HFFc6 (cell line): ENCODE measurements at places on chromosomes 2 and 18. TPM values are rescaled to one million over a fixed set of nuclear protein-coding genes. Genes with fewer than 3 reads are reported as not detected.
A peak's percentile ranks its signal among the peaks of the same experiment; 100 is the strongest.

Gene CHMP1B
- total RNA-seq: 32.0 to 37.3 TPM (median 32.9 TPM) in 3 replicates

Gene MTCL1
- total RNA-seq: 53.2 to 57.6 TPM (median 54.9 TPM) in 3 replicates

Gene SFTPB
- total RNA-seq: not detected in 3 replicates

Gene CYP26B1
- 0.05 to 0.27 TPM (median 0.07 TPM) in 3 replicates for total RNA-seq

Gene HRH4
- total RNA-seq: not detected in 2 replicates

Gene LYPD1
- 1.7 to 9.4 TPM (median 3.1 TPM) in 3 replicates for total RNA-seq

Gene SCYGR4
- total RNA-seq: not detected in 3 replicates

Gene SERPINB5
- total RNA-seq: not detected in 3 replicates

Gene SP100
- total RNA-seq: 66.7 to 77.0 TPM (median 74.4 TPM) in 3 replicates

Gene UGT1A8
- not detected in 3 replicates for total RNA-seq

DNA sequence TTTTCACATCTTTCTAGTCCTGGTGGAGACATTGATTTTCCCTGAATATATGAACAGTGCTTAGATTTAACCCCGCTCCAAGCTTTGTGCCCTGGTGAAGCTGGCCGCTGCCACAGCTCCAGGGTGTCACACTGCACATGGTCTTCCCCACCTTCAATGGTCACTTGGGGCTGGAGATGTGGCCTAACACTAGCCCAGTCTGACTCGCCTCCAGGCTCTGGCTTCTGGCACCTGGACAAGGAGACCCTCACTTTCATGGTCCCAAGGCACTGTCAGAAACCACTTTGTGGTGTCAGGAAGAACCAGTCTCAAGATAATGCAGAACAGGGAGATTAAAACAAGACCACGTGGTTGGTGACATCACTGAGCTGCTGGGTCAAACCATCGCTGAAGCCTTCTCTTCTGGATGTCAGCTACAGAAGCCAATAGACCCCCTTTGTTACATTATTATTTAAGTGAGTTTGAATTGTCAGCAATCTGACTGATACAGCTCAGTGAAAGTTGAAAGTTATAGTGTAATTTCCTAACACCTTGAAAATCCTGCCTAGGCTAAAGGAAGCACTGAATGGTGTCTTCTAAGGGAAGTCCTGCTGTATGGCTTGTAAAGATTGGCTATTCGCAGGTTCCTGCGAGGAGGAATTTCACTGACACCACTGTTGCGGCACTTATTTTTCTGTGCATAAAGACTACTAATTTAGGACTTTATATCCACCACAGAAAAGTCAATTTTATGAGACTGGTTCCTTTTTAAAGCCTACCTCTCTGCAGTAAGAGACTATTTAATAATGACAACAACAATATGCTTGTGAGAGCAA is 55.0 kb upstream of the CTDP1 start:
- H3K36me3 ChIP-seq: no peaks in the 10 kb centered on the region
- H3K4me3 ChIP-seq: no peak overlapping the region
- peaks cover 7% of the 10 kb centered on the region; the same call in 1 of the 2 replicates for H3K4me1 ChIP-seq
- H3K27me3 ChIP-seq: peaks cover 33% of the 10 kb centered on the region
- DNase-seq: no peak

DNA sequence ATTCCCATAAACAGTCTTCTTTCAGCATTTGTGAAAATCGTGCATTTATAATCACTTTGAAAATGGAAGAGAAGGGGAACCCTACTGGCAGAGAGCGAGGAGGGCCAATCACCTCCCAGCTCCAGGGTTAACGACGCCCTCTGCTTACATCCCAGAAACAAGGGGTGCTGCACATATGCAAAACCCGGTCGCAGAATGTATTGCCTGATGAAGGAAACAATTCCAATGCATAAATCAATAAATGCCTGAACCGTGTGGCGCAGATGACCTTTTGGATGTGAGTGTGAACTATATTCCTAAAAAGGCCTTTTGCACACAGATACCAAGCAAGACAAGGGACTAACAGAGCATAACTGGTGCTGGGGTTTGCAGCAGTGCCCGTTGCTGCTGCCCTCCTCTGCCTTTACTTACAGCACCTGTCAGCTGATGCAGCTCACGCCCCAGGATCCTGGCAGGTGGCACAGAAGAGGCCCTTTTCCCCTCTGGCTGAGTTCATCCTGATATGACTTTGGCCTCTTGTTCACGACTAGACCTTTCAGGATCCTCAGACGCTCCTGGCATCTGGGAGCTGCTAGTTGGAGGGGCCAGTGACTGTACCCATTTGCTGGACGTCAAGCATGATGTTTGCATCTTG is 67.8 kb downstream of the MYT1L start:
- DNase-seq: no peak
- no peak overlapping the region for H3K27ac ChIP-seq
- no peak overlapping the region for H3K4me3 ChIP-seq
- no peaks in the 10 kb centered on the region for H3K36me3 ChIP-seq

DNA sequence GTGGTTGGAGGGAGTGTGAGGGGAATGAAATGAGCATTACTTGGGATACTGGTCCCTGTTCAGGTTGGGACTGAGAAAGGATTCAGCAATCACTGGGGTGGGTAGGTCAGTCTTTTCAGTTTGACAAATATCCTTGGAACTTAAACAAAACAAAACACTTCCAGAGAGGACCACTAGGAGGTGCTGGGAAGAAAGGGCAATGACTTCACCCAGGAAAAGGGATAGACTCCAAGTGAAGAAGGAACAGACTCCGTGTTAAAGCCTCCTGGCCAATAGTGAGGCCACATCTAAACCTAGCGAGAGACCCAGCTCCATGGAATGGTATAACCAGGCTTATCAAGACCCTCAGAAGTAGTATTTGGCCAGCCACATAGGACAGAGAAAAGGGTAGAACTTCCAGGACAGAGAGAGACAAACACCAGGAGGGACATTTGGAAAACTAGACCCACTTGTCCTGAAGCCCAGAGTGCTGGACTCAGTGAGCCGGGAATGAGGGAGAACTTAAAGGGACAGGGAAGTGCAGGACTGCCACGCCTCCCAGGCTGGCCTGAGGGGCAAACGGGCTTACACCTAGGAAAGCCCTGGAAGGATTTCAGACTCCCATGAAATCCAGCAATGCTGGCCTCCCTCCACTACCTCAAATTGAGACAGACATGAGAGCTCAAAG is 19.6 kb upstream of the KCNG3 start:
- no peak overlapping the region for H3K27ac ChIP-seq
- no peak overlapping the region; the same call in 1 of the 2 replicates for H3K4me3 ChIP-seq
- peaks cover 15% of the 10 kb centered on the region for H3K4me1 ChIP-seq
- peak; percentile 56 for DNase-seq

DNA sequence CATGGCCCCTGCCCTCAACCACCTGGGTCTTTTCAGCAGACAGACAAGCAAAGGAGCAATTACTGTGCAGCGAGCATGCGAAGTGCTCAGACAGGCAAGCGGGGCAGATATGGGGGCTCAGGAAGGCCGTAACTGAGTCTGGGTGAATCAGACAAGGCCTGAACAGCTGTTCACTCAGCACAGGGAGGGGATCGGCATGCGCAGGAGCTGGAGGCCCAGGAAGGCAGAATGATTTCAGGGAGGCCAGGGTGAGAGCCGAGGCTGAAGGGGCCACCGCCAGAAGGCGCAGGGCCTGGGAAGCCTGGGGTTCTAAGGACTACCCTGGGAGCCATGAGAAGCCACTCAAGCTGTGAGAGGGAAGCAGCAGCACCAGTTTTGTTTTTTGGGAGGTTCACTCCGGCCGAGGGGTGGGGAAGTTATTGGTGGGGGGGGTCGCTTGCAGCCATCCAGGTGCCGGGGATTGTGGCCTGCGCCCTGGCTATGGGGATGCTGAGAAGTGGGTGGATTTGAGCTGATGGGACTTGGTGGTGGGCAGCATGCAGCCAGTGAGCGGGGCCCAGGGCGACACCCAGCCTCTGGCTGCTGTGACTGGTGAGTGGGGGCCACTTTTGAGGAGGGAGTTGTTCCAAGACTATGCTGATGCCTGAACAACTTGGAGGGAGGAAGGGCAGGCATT is 132.2 kb downstream of the TSN start:
- peaks cover 10% of the 10 kb centered on the region for H3K4me1 ChIP-seq
- no peak overlapping the region for H3K27ac ChIP-seq
- H3K27me3 ChIP-seq: peaks cover 8% of the 10 kb centered on the region
- DNase-seq: no peak
- H3K36me3 ChIP-seq: no peaks in the 10 kb centered on the region

GRCh38 chr2:40584432-40584831 is 132.5 kb upstream of the SLC8A1 start:
- DNase-seq: peak; percentile 10
- no peak overlapping the region for H3K4me3 ChIP-seq
- H3K4me1 ChIP-seq: peaks cover 31% of the 10 kb centered on the region
- peak overlapping the region; percentile 21; the same call in 1 of the 2 replicates for H3K27ac ChIP-seq
- no peaks in the 10 kb centered on the region for H3K27me3 ChIP-seq
- H3K36me3 ChIP-seq: peaks cover 7% of the 10 kb centered on the region

GRCh38 chr2:231235217-231235616 is 36.8 kb downstream of the ARMC9 start:
- H3K4me1 ChIP-seq: no peaks in the 10 kb centered on the region
- DNase-seq: no peak
- no peak overlapping the region for H3K27ac ChIP-seq
- H3K36me3 ChIP-seq: peaks cover 6% of the 10 kb centered on the region; the same call in 1 of the 2 replicates
- H3K27me3 ChIP-seq: no peaks in the 10 kb centered on the region

DNA sequence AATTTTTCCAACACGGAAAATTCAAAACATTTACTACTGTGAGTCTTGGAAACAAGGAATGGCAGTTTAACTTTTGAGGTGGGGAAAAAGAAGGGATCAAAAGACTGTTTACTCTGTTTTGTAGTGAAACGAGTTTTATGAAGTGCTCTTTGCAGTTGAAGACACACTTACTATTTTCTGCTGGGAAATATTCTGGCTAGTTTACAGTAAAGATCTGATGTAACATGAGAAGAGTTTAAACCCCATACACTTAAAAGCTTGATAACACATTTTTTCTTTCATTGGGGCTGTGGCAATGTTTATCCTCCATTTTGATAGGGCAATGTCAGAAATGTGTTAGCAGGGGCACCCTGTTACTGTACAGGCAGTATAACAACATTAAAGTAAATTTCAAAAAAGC is 124.9 kb upstream of the SMAD7 start:
- DNase-seq: no peak
- no peak overlapping the region for H3K4me3 ChIP-seq

DNA sequence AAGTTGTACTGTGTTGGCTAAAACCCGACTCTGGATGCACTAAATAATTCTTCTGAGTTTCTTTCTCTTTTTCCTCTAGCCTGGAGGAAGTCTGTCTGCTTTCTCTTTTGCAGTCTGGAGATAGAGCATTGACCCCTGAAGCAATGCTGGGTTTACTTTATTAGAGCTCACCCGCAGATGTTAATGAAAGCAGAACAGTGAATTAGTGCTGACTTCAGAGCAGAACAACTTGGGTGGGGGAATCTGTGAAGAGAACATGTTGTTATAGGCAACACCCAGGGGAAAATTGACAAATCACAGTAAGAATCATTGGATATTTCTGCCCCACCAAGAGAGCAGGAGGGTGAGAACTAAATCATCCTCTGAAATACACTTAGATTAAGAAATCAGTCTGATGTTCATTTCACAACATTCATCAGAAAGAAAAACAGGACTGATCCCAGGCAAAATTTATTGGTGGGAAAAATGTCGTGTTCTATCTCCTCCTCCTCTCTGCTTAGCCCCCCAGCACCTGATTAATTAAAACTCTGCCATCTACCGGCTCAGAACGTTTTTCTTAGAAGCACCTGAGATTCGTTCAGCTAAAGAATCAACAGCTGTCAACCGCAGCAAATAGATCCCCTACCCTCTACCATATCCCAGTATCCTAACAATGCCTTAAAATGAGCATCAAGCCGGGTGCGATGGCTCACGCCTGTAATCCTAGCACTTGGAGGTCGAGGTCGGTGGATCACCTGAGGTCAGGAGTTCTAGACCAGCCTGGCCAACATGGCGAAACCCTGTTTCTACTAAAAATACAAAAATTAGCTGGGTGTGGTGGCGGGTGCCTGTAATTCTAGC is 165.1 kb downstream of the FMNL2 start:
- peaks cover 63% of the 10 kb centered on the region for H3K4me1 ChIP-seq
- no peak for DNase-seq
- no peaks in the 10 kb centered on the region for H3K36me3 ChIP-seq
- peak overlapping the region; percentile 33 for H3K4me3 ChIP-seq
- H3K27me3 ChIP-seq: no peaks in the 10 kb centered on the region

- H3K4me1 ChIP-seq: peaks cover 24% of the 10 kb centered on the region
- H3K4me3 ChIP-seq: no peak overlapping the region; the same call in 1 of the 2 replicates
- no peak overlapping the region for H3K27ac ChIP-seq
- DNase-seq: no peak
- no peaks in the 10 kb centered on the region for H3K36me3 ChIP-seq
- peaks cover 7% of the 10 kb centered on the region for H3K27me3 ChIP-seq
Measured at GRCh38 chr2:8193686-8194615, 487.9 kb upstream of the ID2 start.

GRCh38 chr2:39018638-39019037 is 102.2 kb downstream of the SOS1 start:
- H3K4me1 ChIP-seq: peaks cover 1% of the 10 kb centered on the region
- 0 out of 2 replicates have a peak, but pooled peaks cover 5% of the 10 kb centered on the region for H3K36me3 ChIP-seq
- H3K4me3 ChIP-seq: no peak overlapping the region
- no peak overlapping the region for H3K27ac ChIP-seq
- H3K27me3 ChIP-seq: no peaks in the 10 kb centered on the region
- no peak for DNase-seq

GRCh38 chr2:54551123-54551756 is 95.1 kb downstream of the SPTBN1 start:
- H3K27me3 ChIP-seq: peaks cover 5% of the 10 kb centered on the region
- peaks cover 28% of the 10 kb centered on the region for H3K4me1 ChIP-seq
- no peak overlapping the region for H3K27ac ChIP-seq
- no peak overlapping the region for H3K4me3 ChIP-seq
- H3K36me3 ChIP-seq: peaks cover 12% of the 10 kb centered on the region
- no peak for DNase-seq

DNA sequence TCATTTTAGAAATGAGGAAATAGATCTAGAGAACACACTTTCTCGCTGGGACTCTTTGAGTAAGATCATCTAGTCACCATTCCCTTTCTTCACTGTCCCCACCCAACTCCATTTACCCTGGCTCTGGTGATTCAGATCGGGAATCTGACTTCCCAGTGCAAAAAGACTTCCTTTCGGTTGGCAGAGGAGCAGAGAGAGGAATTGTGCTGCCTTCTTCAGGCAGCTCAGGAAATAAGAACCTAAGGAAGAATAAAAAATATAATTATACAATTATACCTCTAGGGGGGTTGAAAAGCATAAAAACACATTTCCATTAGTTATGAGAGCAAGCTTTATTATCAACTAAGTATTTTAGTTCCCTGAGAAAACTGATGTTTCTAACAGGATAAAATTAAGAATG is 9.3 kb upstream of the MPP4 start:
- H3K4me1 ChIP-seq: peaks cover 46% of the 10 kb centered on the region
- H3K27ac ChIP-seq: peak overlapping the region; percentile 74
- H3K27me3 ChIP-seq: no peaks in the 10 kb centered on the region; the same call in 1 of the 2 replicates
- no peak overlapping the region for H3K4me3 ChIP-seq
- DNase-seq: peak; percentile 46
- H3K36me3 ChIP-seq: peaks cover 67% of the 10 kb centered on the region

- no peaks in the 10 kb centered on the region for H3K36me3 ChIP-seq
- DNase-seq: no peak
- no peak overlapping the region for H3K4me3 ChIP-seq
Measured at GRCh38 chr2:158143703-158144360, 42.2 kb downstream of the UPP2 start.

GRCh38 chr18:74831571-74832250 is 234.0 kb downstream of the ZNF407 start:
- no peak overlapping the region for H3K27ac ChIP-seq
- H3K36me3 ChIP-seq: peaks cover 5% of the 10 kb centered on the region
- no peak for DNase-seq
- H3K4me3 ChIP-seq: no peak overlapping the region
- H3K27me3 ChIP-seq: no peaks in the 10 kb centered on the region; the same call in 1 of the 2 replicates

- DNase-seq: no peak
- 0 out of 2 replicates have a peak, but pooled peaks cover 3% of the 10 kb centered on the region for H3K36me3 ChIP-seq
- no peak overlapping the region for H3K27ac ChIP-seq
- no peak overlapping the region for H3K4me3 ChIP-seq
Measured at GRCh38 chr2:184555352-184555751, 43.0 kb upstream of the ZNF804A start.
